ENCODE measurements at places on chromosomes 11 and 22. TPM values are rescaled to one million over a fixed set of nuclear protein-coding genes. Genes with fewer than 3 reads are reported as not detected.

Gene GLYATL1B
- polyA plus RNA-seq = not detected

Gene NPAS4
- not detected for polyA plus RNA-seq

Gene FCHSD2
- polyA plus RNA-seq = 10.5 TPM

Gene CCDC116
- polyA plus RNA-seq = 0.04 TPM

Gene SMTNL1
- polyA plus RNA-seq = not detected

Gene GLB1L2
- 1.1 TPM for polyA plus RNA-seq

Gene GPR83
- polyA plus RNA-seq = 0.06 TPM

Gene AGBL2
- 1.9 TPM for polyA plus RNA-seq

Gene BRSK2
- polyA plus RNA-seq = 9.7 TPM

Gene TRPM5
- not detected for polyA plus RNA-seq

Gene GPHA2
- polyA plus RNA-seq = not detected

Gene CRYBA4
- not detected for polyA plus RNA-seq

DNA sequence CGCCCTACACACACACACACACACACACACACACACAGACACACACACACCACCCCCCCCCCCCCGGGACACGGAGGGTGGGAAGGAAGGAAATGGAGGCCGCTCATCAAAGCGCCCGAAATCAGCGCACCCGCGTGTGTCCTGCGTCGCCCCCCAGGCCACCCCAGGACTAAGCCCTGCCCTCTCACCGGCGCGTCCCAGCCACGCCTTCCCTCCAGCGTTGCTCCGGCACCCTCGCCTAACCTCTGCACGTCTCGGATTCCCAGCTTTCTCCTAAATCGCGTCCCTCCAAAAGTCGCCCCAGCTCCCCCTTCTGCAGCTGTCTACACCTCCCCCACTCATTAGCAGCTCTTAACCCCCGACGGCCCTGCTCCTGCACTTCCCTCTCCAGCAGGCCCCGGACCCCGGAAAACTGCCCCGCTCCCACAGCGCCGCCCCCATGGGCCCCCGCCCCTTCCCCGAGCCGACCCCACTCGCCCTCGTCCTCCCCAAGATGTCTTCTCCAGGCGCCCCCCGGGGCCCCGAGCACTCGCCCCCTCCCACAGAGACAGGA lies 557 bp downstream of the PACSIN2 start:
- DNase-seq = no peak

GRCh38 chr11:102994105-102994504 lies 38.6 kb upstream of the MMP13 start:
- no peak for DNase-seq

DNA sequence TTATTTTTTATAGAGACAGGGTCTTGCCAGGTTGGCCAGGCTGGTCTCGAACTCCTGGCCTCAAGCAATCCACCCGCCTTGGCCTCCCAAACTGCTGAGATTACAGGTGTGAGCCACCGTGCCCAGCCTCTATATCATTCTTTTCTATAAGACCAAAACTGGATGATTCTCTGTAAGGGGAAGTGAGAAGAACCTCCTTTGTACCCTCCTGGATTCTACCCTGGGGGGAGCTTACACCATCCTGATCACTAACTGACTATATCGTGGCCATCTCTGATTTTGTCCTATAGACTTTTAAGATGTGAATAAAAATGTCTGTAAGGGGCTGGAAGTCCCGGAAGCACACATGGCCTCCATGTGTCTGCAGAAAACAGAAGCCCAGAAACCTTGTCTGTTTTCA lies 9.1 kb downstream of the PIWIL4 start:
- no peak for DNase-seq

GRCh38 chr11:65323813-65324212 lies 9.1 kb downstream of the CDC42EP2 start:
- DNase-seq = no peak

GRCh38 chr22:36563001-36563400 lies 34.0 kb upstream of the EIF3D start:
- no peak for DNase-seq

DNA sequence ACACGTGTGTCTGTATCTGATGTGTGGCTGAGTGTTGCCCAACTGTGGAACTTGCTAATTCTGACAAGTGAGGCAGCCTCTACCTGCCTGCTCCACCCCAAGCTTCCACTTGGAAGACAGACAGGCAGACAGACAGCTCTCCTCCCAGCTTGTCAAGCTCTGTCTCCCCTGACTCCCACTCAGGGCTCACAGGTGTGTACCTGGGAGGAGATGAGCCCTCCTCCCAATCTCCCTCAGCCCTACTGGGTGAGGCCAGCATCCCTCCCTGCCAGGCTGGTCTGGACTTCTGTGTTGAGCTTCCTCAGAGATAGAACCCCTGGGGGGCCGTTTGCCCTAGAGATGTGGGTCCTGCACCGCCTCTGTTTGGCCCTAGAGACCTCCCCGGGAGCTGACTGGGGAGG lies 1.0 kb upstream of the CHRM1 start:
- no peak for DNase-seq

- no peak for DNase-seq
These were observed 33.9 kb downstream of the MMP20 start for GRCh38 chr11:102591160-102591718.

GRCh38 chr22:44782363-44782963 lies 30.1 kb downstream of the ARHGAP8 start:
- DNase-seq = no peak
